ENCODE measurements at places on chromosomes 5 and 9.

DNA sequence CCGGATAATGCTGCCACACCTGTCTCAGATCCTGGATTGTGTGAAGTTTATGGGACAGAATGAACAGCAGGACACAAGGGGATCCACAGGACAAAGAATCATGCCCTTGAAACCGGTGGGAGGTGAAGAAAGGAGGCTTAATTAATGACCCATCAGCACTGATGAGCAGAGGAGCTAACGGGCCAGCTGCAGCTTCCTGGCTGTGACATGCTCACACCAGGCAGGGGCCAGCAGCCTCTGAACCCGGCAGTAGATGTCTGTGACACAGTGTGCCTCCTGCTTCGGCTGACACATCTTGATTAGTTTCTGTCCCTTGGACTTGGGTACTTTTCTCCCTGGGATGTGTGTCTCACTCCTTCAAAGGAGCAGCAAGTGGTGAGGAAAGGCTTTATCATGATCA is 328.8 kb upstream of the BRINP1 start:
- DNase-seq: no peak

GRCh38 chr9:35798658-35799374 is 7.4 kb downstream of the NPR2 start:
- DNase-seq: peak; percentile 21

- no peak for DNase-seq
Measured at GRCh38 chr9:95780751-95781150, 94.7 kb upstream of the ERCC6L2 start.

DNA sequence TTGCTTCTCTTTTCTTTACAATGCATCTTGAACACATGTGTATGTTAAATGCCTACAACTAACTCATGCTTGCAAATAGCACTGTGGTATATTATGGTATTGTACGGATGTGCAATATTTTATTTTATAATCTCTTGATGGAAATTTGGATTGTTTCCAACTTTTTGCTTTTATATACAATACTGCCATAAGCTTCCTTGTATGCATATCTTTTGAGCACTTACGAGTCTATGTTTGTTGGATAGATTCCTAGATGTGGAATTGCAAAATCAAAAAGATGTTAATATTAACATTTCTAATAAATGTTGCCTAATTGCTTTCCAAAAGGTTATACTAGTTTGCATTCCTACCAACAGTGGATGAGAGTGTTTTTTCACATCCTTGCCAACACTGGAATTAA is 3.4 kb upstream of the GALNT12 start:
- no peak for DNase-seq

DNA sequence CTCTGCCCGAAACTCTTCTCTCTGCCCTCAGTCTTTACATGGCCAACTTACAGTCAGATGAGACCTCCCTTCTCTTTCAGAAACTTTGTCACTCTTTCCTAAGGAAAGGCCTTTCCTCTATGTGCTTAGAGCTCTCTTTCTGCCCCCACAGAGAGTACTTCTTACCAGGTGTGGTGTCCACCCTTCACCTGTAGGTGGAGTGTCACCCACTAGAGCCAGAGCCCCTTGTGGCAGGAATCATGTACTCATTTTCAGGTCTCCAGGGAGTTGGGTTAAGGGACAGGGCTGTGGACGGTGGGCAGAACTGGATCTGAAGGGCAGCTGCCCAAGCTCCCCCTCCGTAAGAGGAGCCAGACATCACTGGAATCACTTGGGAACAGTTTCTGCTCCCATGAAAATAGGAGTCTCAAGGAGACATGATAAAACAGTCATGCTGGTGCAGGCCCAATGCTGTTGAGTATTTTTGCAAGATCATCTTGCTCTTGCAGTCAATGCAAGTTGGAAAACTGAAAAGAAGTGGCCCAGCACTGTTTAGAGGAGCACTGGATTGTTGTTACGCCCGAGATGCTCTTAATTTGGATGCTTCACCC is 436.7 kb downstream of the ZSWIM6 start:
- no peak for DNase-seq

DNA sequence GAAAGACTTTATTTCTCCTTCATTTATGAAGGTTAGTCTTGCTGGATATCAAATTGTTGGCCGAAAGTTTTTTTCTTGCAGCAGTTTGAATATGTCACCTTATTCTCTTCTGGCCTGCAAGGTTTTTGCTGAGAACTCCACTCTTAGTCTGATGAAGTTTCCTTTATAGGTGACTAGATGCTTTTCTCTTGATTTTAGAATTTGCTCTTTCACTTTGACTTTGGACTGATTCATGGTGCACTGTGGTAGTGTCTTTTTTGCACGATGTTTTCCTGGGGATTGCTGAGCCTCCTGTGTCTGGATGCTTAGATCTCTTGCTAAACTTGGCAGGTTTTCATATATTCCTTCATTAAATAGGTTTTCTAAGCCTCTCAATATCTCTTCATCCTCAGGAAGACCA is 12.4 kb downstream of the AHRR start:
- DNase-seq: no peak

GRCh38 chr9:75148561-75148960 is 60.2 kb downstream of the OSTF1 start:
- DNase-seq: no peak

- DNase-seq: no peak
Measured at GRCh38 chr5:114838937-114839336, 330.8 kb downstream of the TRIM36 start.

DNA sequence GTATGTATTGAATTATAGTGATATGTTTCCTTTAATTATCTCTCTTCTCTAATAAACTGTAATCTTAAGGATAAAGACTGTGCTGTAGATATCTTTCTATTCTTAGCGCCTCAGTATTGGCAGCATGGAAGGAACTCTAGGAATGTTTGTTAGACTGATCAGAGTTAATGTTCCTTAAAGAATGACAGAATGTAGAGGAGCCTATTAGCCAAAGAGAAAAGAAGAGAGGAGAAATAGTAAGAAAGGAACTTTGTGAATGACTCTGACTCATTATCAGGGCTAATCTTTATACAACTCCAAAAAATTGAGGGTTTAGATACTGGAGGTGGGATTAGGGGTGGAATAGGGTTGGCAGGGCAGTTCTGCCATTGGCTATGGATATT is 59.0 kb upstream of the NUDT12 start:
- no peak for DNase-seq

DNA sequence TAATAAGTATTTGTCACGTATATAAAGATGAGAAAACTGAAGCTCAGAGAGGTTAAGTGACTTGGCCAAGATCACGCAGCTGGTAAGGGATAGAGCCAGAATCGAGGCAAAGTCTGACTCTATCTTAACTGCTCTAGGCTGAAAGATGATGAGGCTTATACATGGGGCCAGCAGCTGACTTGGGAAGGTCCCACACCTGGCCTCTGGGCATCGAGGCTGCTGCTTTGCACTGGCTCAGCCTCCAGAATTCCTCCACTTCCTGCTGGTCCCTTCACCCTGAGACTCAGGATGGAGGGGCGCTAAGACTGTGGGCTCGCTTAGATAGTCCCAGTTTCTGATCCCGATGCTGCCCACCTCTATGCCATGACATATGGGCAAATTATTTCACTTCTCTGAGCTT is 35.2 kb downstream of the CAMK2A start:
- DNase-seq: no peak

GRCh38 chr5:138772986-138773594 is 19.9 kb downstream of the CTNNA1 start:
- DNase-seq: no peak

- DNase-seq: no peak
Measured at GRCh38 chr9:22911632-22912031, 465.0 kb downstream of the DMRTA1 start.

GRCh38 chr5:133396187-133396741 is 216.1 kb downstream of the FSTL4 start:
- DNase-seq: no peak

- no peak for DNase-seq
Measured at GRCh38 chr9:115986508-115986907, 167.1 kb upstream of the PAPPA start.

DNA sequence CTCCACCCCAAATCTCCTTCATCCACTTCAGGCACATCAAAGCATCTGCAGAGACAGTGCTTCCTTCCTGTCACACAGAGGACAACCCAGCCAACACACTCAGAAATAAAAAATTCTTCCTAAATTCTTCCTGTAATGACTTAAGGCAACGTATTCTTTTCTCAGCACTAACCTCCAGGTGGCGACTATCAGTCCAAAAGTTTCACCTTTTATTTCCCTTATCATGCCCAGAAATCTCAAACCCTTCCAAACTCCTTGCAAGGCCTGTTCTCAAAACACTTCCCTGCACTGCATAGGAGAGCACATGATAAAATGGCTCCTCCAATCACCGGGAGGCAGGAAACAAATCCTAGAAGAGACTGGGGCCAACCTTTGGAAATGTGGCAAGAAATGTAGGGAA is 35.1 kb downstream of the SLIT3 start:
- no peak for DNase-seq

- no peak for DNase-seq
Measured at GRCh38 chr5:123819386-123819785, 307.4 kb downstream of the CSNK1G3 start.

DNA sequence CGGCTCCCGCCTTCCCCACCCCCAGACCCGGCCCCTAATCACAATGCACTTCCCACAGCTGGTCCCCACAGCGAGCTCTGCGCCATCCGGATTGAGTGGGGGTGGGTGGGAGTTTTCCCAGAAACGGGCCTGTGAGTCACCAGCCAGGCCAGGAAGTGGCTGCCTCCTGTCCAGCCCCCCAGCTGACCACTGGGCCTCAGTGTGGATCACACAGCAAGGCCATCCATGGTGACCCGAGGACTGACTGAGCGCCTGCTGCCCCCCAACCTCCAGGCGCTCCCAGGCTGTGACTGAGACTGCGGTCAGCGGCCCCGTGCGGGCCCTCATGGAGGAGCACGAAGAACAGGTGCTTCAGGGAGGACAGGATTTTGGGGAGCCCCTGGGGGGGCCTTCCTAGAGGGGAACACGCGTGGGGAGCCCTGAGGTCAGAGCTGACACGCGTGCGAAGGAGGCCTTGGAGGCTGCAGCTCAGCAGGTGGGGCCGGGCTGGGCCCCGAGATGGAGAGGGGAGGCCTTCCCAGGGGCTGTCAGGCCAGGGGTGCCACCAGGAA is 48.3 kb upstream of the EGFL7 start:
- DNase-seq: no peak
